Gastrocnemius medialis (tissue), 4 donors: ENCODE measurements at places on chromosomes 6 and 20. TPM values are rescaled to one million over a fixed set of nuclear protein-coding genes. Genes with fewer than 3 reads are reported as not detected.

- no peak for DNase-seq
These were observed 83.7 kb upstream of the AHI1 start for GRCh38 chr6:135581211-135581610.

DNA sequence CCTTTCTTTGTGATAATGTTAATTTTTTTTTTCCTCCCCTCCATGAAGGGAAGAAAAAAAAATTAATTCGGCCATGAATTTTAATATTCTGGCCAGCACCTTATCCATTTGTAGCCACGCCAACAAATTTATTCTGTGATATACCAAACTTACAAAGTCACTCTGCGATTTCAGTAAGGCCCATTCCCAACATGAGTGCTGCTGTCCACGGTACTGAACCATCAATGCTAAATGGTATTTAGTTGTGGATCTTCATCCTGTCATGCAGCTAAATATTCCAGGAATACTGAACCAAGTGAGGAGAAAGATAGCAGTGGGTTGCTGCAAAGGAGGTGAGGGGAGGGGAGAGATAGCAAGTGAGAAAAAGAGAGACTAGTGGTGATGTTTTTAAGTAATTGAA lies 19.5 kb upstream of the RSPH4A start:
- DNase-seq: no peak

- no peak for DNase-seq
These were observed 39.6 kb downstream of the LAMA4 start for GRCh38 chr6:112214739-112215269.

DNA sequence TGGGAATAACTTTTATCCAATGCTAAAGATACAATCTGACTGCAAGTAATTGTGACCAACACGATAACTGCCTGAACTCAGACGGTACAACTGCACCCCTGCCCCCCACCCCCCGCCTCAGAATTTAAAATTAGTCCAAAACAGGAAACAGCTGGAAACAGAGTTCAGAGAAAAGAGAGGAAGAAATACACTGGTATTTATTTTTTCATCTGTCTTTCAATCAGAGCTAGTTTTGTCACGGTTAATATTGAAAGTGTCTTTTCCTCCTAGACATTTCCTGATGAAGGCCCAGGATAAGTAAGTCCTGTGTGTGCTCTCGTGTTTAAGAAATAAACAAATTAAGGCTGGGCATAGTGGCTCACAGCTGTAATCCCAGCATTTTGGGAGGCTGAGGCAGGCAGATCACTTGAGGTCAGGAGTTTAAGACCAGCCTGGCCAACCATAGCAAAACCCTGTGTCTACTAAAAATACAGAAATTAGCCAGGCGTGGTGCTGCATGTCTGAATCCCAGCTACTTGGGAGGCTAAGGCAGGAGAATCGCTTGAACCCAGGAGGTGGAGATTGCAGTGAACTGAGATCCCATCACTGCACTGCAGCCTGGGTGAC lies 21.5 kb downstream of the ACSS1 start:
- DNase-seq: no peak

DNA sequence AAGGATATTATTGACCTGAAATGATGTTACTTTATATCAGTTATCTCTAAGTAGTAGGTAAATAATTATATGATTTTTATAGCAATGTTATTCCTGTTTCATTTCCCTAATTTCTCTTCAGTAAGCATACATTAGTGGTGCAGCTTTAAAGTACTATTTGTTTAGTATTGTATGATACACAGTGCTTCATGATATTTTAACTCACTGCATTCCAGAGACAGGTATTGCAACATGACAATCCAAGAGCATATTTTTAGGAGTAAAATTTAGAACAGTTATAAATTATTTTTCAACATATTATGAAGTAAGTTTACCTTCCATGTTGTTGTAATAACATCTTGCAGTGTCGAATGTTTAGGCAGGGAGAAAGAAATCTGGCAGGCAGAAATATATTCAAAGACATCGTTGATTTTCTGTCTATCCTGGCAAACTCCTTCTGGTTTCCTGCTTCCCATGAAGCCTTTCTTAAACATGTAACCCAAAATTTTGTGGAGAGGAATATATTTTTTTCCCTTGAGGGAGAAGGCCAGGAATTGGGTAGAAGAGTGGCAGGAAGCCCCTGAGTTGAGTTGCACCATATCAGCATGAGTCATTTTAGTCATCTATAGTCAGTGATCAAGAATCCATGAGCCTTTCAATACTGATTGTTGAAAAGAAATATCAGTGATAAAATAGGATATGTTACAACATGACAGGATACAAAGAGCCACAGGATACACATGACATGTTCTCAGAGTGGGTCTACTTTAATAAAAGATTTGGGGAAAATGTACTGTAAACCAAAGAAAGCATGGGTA lies 29.0 kb upstream of the PTCHD4 start:
- no peak for DNase-seq

Gene OR2J3
- not detected for total RNA-seq

Gene MACROD2
- 2.5 TPM for total RNA-seq

Gene PTCHD4
- 0.20 TPM for total RNA-seq
